ENCODE measurements at places on chromosomes 11 and 22.

GRCh38 chr11:77821349-77821851 lies 456 bp downstream of the AAMDC start:
- peak; percentile 36 for DNase-seq

DNA sequence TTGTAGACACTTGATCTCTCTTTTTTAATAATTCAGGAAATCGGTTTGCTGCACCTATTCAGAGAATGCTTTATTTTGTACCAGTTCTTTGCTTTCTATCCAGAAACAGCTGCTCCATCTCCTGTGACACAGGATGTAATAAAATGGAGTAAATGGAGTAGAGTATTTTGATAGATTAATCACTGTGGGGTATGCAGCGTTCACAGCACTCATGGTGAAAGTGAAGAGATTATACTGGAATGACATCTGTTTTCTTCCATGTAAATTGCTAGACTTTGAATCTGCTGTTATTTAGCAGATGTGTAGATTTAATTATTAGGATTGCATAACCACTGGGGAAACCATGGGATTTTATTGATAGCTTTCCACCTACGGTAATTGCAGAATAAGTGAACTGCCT lies 227.3 kb upstream of the ARHGAP42 start:
- no peak for DNase-seq

DNA sequence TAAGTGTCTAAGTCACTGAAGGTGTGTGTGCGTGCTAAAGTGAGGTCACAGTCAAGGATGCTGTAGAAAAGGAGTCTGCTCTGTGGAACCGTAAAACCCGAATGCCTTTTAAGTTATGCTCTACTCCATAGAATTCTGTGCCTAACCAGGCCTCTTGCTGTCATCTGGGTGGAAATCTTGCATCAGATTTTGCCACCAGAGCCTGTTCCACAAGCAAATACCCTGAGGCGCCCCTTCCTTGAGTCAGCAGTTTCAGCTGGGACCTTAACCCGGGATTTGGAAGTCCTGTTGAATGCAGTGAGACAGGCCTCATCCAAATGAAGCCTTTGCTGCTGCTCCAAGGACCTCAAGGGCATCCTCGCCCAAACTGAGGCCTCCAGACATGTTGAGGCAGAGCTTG lies 109.8 kb downstream of the WNT11 start:
- peak; percentile 19 for DNase-seq

GRCh38 chr11:35163702-35164496 lies 24.9 kb downstream of the CD44 start:
- DNase-seq, result no peak

- no peak for DNase-seq
These were observed 75.5 kb upstream of the CD44 start for GRCh38 chr11:35063488-35063931.

- DNase-seq, result no peak
These were observed 1.6 kb upstream of the IZUMO1R start for GRCh38 chr11:94302776-94303175.

DNA sequence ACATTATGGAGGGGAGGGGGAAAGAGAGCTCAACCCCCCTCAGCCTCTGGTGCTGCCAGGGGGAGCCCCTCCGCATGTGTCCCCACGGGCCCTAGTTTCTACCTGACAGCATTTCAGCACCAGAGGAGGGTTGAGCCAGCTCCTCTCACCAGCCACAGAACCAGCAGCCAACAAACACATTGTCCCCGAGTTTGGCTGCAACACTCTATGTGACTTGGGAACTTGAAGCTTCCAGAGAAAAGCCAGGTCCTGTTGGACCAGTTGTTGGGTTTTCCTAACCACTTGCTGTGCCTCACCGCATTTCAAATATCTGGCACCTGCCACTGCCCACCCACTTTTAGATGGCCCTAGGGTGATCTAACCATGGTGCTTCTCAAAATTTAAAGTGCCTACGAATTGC lies 13.5 kb downstream of the TMA7B start:
- DNase-seq, result no peak
